Stimulated activated memory B cell treated with anti-CD40 and anti-IgM and Interleukin-4, amounts not matched to agents 10 μg/mL and 1 μg/mL and 100 μg/mL, for 72 hours (primary cell): ENCODE measurements at places on chromosomes 2 and 18.
A peak's percentile ranks its signal among the peaks of the same experiment; 100 is the strongest.

GRCh38 chr2:238703053-238703415, 144.9 kb upstream of the TWIST2 start:
- ATAC-seq, result peak; percentile 10
- no peaks in the 10 kb centered on the region for H3K4me1 ChIP-seq
- H3K4me3 ChIP-seq, result no peak overlapping the region
- no peaks in the 10 kb centered on the region for H3K36me3 ChIP-seq
- H3K27me3 ChIP-seq, result peaks cover 10% of the 10 kb centered on the region

GRCh38 chr2:190791347-190791975, 89.2 kb upstream of the GLS start:
- no peak for ATAC-seq
- H3K4me1 ChIP-seq, result peaks cover 7% of the 10 kb centered on the region
- no peaks in the 10 kb centered on the region for H3K27me3 ChIP-seq
- H3K27ac ChIP-seq, result no peak overlapping the region
- H3K36me3 ChIP-seq, result no peaks in the 10 kb centered on the region

GRCh38 chr2:222532315-222532714, 108.0 kb downstream of the SGPP2 start:
- no peaks in the 10 kb centered on the region for H3K4me1 ChIP-seq
- H3K27ac ChIP-seq, result no peak overlapping the region
- peaks cover 53% of the 10 kb centered on the region for H3K36me3 ChIP-seq
- no peaks in the 10 kb centered on the region for H3K27me3 ChIP-seq
- no peak for ATAC-seq

- no peak overlapping the region for H3K4me3 ChIP-seq
- H3K4me1 ChIP-seq, result peaks cover 30% of the 10 kb centered on the region
- H3K36me3 ChIP-seq, result peaks cover 30% of the 10 kb centered on the region
- no peak overlapping the region for H3K27ac ChIP-seq
Measured at GRCh38 chr2:68187329-68187728, 29.6 kb downstream of the PNO1 start.

GRCh38 chr18:46867367-46868143, 49.8 kb downstream of the PIAS2 start:
- H3K27me3 ChIP-seq, result no peaks in the 10 kb centered on the region
- H3K27ac ChIP-seq, result no peak overlapping the region
- H3K4me1 ChIP-seq, result peaks cover 20% of the 10 kb centered on the region
- no peak overlapping the region for H3K4me3 ChIP-seq
- ATAC-seq, result no peak
- peaks cover 69% of the 10 kb centered on the region for H3K36me3 ChIP-seq

DNA sequence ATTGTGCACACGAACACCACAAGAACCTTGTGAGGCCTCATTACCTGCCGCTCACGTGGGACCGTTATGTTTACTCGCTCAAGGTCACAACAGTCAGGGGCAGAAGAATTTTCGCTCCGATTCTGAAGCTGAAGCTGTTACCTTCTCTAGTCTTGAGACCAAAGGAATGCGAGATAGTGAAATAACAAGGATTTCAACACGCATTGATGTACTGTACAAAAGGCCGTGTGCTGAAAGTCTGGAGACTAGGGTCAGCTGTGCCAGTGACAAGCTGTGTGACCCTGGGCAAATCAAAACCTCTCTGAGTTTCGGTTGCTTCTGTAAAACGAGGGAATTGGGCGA, 583 bp downstream of the NEMP2 start:
- H3K27me3 ChIP-seq, result no peaks in the 10 kb centered on the region
- H3K4me3 ChIP-seq, result peak overlapping the region; percentile 93
- H3K36me3 ChIP-seq, result peaks cover 24% of the 10 kb centered on the region

DNA sequence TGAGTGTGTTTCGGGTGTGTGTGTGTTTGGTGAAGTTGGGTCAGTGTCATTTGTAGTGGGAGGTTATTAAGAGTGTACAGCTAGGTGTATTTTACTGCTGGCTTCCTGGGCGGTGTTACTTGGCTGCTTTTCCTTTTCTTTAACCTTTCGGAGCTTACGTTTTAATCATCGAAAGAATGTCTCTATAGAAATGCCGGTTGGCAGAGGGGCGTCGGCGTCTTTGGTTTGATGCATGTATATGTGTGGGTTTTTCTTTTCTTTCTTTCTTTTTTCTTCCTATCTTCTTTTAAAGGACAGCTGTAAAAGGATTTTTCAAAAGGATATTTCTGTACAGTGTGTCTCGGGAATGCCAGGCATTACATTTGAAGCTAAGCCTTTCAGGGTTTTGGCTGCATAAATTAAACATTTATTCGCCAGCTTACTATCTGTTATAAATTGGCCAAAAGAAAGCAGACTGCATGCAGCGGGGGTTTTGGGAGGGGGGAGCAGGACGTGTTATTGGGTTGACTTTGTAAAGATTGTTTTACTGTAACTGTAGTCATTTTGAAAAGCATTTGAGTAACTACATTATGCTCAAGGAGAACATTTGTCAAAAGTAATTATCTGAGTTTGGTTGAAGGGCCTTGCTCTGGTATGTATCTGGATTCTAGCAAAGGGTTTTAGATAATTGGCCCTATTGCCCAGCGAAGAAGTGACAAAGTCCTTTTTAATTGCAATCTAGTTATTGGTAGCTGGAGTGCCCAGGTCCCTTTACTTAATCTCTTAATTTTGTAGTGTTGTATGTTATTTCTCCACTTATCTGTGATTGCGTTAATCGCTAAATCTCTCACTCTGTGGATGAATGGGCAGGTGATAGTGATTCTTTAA, 1.6 kb downstream of the ASXL3 start:
- no peak overlapping the region for H3K27ac ChIP-seq
- H3K36me3 ChIP-seq, result no peaks in the 10 kb centered on the region
- H3K27me3 ChIP-seq, result peaks cover 14% of the 10 kb centered on the region

GRCh38 chr2:168852481-168852880, 37.7 kb downstream of the SPC25 start:
- no peaks in the 10 kb centered on the region for H3K27me3 ChIP-seq
- no peaks in the 10 kb centered on the region for H3K36me3 ChIP-seq
- H3K27ac ChIP-seq, result no peak overlapping the region

DNA sequence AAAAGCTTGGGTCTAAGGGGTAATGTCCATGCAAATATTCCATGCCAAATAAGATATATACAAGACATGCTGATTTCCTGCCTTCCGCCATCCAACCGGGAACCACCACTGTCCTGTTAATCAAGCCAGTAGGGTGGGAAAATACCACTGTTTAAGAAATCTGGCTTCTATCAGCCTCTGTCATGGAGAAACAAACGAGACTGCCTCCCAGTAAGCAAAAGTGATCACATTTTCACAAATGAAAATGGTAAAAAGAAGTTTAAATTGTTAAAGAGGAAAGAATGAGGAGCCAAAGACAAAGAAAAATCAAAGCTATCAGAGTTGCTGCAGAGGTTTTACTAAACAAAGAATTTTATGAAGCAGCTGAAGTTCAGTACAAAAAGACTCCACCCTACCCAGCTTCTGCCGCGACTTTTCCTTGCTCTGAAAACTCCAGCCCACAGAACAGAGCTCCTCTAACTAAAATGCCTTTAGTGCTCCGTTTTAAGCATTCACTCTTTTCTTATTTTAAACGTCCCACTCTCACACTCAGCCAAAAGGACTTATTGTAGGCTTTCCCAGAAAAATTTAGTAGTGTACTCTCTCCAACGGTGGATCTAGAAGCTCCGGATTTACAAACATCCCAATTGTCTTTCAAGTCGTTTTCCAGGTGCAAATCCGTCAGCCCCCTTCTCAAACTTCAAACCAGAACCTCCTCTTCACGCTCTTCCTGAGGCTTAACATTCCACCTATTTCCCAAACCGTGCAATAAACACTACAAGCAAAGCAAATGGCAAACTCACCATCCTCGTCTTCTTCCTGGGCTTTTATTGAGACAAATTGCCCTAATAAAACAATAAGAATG, 613 bp downstream of the COL5A2 start:
- H3K27me3 ChIP-seq, result peaks cover 32% of the 10 kb centered on the region
- no peak overlapping the region for H3K4me3 ChIP-seq
- no peak for ATAC-seq
- H3K36me3 ChIP-seq, result no peaks in the 10 kb centered on the region
- no peak overlapping the region for H3K27ac ChIP-seq
- H3K4me1 ChIP-seq, result no peaks in the 10 kb centered on the region

DNA sequence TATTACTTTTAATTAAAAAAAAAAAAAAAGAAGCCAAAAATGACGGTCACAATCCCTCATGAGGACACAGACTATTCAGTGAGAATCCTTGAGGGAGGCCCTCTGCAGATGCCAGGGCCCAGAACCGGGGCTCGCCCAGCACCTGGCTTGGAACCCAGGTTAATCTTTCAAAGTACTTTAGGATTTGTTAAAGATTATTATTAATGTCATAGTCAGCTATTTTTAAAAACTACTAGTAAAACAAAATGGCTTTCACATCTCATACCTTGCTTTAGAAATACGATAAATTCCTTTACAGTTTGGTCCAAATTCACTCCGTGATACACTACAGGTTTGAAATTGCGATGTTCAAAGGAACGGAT, 27.1 kb downstream of the C2orf76 start:
- peaks cover 20% of the 10 kb centered on the region for H3K4me1 ChIP-seq
- no peaks in the 10 kb centered on the region for H3K27me3 ChIP-seq
- peaks cover 17% of the 10 kb centered on the region for H3K36me3 ChIP-seq
- ATAC-seq, result no peak
- peak overlapping the region; percentile 64 for H3K27ac ChIP-seq

GRCh38 chr18:46629361-46629760, 27.7 kb downstream of the LOXHD1 start:
- H3K4me3 ChIP-seq, result no peak overlapping the region
- no peak overlapping the region for H3K27ac ChIP-seq
- no peaks in the 10 kb centered on the region for H3K36me3 ChIP-seq
- no peaks in the 10 kb centered on the region for H3K4me1 ChIP-seq
- ATAC-seq, result no peak

DNA sequence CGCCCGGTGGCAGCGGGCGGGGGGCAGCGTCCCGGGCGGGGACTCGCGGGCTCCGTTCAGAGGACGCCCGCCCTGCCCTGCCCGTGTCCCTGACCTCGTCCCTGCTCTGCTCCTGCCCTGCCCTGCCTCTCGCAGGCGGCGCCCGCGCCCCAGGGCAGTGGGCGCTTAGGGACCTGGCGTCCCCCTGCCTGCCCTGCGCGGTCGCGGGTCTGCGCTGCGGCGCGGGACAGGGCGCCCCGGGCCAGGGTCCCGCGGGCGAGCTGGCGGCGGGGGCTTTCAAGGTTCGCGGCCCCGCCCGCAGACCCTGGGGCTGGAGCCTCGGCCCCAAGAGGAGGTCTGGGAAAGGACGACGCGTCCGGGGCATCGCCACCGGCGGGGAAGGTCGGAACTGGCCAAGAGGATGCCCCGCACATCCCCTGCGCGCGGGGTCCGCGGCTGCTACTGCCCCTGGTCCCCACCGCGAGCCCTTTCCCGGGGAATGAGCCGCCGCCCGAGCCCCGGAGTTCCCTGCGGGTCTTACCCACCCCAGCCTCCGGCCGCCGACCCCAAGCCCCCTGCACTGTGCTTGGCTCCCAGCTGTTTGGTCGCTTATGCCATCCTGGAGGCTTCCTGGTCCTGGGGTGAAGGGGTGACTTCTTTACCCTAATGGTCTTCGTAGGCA, 679 bp downstream of the RNF144A start:
- H3K27me3 ChIP-seq, result peaks cover 7% of the 10 kb centered on the region
- peak overlapping the region; percentile 68 for H3K4me3 ChIP-seq
- H3K36me3 ChIP-seq, result no peaks in the 10 kb centered on the region
- H3K27ac ChIP-seq, result no peak overlapping the region
- peaks cover 7% of the 10 kb centered on the region for H3K4me1 ChIP-seq
- peak; percentile 66 for ATAC-seq

GRCh38 chr2:214706986-214707385, 102.5 kb downstream of the BARD1 start:
- H3K4me1 ChIP-seq, result no peaks in the 10 kb centered on the region
- ATAC-seq, result no peak
- H3K4me3 ChIP-seq, result no peak overlapping the region
- H3K27me3 ChIP-seq, result no peaks in the 10 kb centered on the region

DNA sequence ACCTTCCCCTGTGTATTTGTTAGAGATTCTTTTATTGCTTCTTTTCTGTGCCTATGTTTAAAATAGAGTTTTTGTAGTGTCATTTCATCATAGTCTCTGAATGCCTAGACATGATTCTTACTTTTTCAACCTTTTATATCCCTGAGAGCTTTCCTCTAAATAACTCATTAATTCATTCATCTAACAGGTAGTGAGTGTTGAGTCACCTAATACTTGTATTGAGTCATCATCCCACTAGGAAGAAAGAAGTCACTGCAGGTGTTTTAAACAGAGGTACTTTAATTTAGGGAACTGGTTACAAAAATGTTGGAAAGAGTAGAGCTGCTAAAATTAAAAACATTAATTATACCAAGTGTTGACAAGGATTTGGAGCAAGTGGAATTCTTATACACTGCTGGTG, 18.5 kb upstream of the NMS start:
- no peaks in the 10 kb centered on the region for H3K4me1 ChIP-seq
- no peak overlapping the region for H3K27ac ChIP-seq
- H3K36me3 ChIP-seq, result no peaks in the 10 kb centered on the region
- no peak overlapping the region for H3K4me3 ChIP-seq
- H3K27me3 ChIP-seq, result no peaks in the 10 kb centered on the region

DNA sequence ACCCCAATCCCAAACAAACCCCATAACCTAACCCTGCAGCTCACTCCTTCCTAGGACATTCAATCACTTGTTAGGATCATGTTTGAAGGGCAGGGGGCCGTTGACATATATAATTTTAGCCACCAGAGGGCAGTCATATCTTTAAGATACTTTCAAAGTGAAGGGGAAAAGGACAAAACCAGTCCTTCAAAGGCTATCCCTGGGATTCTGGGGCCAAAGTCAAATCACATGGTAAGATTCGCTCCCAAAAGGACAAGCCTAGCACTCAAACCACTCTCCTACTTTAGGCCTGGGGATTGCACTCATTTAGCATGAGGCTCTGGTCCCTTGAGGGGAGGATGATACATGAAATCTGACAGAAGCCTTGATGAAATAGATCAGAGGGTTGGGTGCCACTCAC, 44.6 kb downstream of the HAUS1 start:
- no peak overlapping the region for H3K4me3 ChIP-seq
- H3K27ac ChIP-seq, result no peak overlapping the region
- no peaks in the 10 kb centered on the region for H3K27me3 ChIP-seq
- H3K4me1 ChIP-seq, result no peaks in the 10 kb centered on the region

DNA sequence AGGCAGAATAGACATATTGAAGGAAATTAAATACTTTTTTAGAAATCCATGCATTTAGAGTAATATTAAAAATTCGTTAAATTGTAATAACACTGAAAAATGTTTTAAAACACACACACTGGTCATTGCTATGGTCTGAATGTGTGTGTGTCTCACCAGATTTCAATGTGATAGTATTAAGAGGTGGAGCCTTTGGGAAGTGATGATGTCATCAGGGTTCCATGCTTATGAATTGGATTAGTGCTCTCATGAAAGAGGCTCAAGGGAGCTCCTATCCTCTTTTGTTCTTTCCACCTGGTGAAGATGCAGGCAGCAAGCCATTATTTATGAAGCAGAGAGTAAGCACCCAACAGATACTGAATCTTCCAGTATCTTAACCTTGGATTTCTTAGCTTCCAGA, 441.8 kb downstream of the CDH2 start:
- H3K27me3 ChIP-seq, result no peaks in the 10 kb centered on the region
- ATAC-seq, result no peak

GRCh38 chr2:144464730-144465129, 55.2 kb downstream of the ZEB2 start:
- ATAC-seq, result no peak
- no peak overlapping the region for H3K4me3 ChIP-seq
- H3K36me3 ChIP-seq, result peaks cover 24% of the 10 kb centered on the region
- H3K4me1 ChIP-seq, result peaks cover 47% of the 10 kb centered on the region
